ENCODE measurements at places on chromosomes 13 and 19. TPM values are rescaled to one million over a fixed set of nuclear protein-coding genes. Genes with fewer than 3 reads are reported as not detected.

NUP58 gene
- 59.7 TPM for total RNA-seq

CRTC1 gene
- total RNA-seq = 3.1 TPM

KLK3 gene
- 0.31 TPM for total RNA-seq

CILP2 gene
- not detected for total RNA-seq

MIR17HG gene
- 0.41 TPM for total RNA-seq

IGFL2 gene
- total RNA-seq = not detected

GAPDHS gene
- total RNA-seq = not detected

DNAAF3 gene
- 3.8 TPM for total RNA-seq

LMTK3 gene
- 3.2 TPM for total RNA-seq

FARP1 gene
- total RNA-seq = 43.3 TPM
